ENCODE measurements at places on chromosomes 12 and 14.
A peak's percentile ranks its signal among the peaks of the same experiment; 100 is the strongest.

GRCh38 chr14:65164068-65164824 lies 61.9 kb upstream of the MAX start:
- H3K36me3 ChIP-seq = no peaks in the 10 kb centered on the region
- H3K27ac ChIP-seq = no peak overlapping the region
- peaks cover 21% of the 10 kb centered on the region for H3K4me1 ChIP-seq

DNA sequence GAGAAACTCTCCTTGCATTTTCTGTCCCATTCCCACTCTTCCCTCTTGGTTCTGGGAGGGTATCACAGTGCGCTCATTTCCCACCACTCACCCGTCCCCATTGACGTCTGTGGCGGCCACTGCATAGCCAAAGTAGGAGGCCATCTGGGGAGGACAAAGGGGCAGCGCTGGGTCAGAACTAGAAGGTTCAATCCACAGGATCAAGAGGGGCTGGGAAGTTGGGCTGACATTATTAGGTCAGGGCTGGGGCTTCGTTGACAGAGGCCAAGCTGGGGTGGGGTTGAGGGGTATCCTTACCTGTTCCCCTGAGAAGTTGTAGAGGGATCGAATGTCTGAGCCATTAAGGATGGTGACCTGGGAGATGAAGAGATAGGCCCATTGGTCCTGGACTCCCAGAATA lies 13.5 kb downstream of the ITGA5 start:
- no peak overlapping the region for H3K4me3 ChIP-seq
- no peak overlapping the region for H3K27ac ChIP-seq
- peaks cover 71% of the 10 kb centered on the region for H3K36me3 ChIP-seq
- H3K27me3 ChIP-seq = no peaks in the 10 kb centered on the region
- no peak for DNase-seq

- H3K4me1 ChIP-seq = no peaks in the 10 kb centered on the region
- H3K27me3 ChIP-seq = peaks cover 3% of the 10 kb centered on the region
- no peak overlapping the region for H3K27ac ChIP-seq
- H3K36me3 ChIP-seq = no peaks in the 10 kb centered on the region
- no peak overlapping the region for H3K4me3 ChIP-seq
- DNase-seq = no peak
These were observed 133.7 kb downstream of the BRMS1L start for GRCh38 chr14:35959835-35960234.

- H3K27ac ChIP-seq = no peak overlapping the region
- H3K36me3 ChIP-seq = peaks cover 61% of the 10 kb centered on the region
- no peaks in the 10 kb centered on the region for H3K27me3 ChIP-seq
- H3K4me3 ChIP-seq = no peak overlapping the region
These were observed 31.9 kb downstream of the CEP83 start for GRCh38 chr12:94427501-94428381.

DNA sequence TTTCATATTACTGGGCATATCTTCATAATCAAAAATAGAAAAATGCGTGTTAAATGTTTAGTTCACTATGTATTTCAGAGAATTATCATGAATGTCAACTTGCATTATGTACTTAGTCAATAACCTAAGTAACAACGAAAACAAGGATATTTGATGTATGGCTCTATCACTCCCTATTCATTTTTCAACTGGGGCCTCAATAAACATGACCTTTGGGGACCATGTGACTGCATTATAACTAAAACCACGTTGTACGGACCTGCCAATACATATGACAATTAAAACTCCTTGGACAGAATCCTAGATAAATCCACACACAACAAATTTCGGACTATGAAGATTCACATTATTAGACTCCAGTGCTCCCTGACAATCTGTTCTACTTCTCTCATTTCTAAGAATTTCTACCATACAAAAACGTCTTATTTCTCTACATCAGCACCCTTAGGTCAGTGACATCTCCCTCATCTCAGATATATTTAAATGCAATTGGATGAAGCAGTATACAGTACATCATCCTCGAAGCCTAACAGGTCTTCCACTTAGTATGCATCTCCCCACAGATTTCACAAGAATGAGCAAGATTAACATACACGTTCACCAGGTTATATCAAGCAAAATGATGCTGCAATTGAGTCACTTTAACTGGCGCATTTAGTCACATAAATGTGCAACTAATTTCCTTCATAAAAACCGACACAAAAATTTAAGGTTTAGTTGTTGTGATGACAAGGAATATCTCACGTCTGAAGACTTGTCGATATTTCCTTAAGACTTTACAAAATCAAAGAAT lies 1.5 kb downstream of the UBE2N start:
- H3K4me3 ChIP-seq = peak overlapping the region; percentile 90
- DNase-seq = no peak
- H3K36me3 ChIP-seq = peaks cover 3% of the 10 kb centered on the region
- H3K4me1 ChIP-seq = peaks cover 55% of the 10 kb centered on the region

- H3K4me3 ChIP-seq = peak overlapping the region; percentile 97
- no peaks in the 10 kb centered on the region for H3K27me3 ChIP-seq
- DNase-seq = no peak
- peak overlapping the region; percentile 33 for H3K27ac ChIP-seq
- H3K4me1 ChIP-seq = peaks cover 49% of the 10 kb centered on the region
- H3K36me3 ChIP-seq = peaks cover 1% of the 10 kb centered on the region
These were observed 2.1 kb downstream of the GNPTAB start for GRCh38 chr12:101828463-101829196.

DNA sequence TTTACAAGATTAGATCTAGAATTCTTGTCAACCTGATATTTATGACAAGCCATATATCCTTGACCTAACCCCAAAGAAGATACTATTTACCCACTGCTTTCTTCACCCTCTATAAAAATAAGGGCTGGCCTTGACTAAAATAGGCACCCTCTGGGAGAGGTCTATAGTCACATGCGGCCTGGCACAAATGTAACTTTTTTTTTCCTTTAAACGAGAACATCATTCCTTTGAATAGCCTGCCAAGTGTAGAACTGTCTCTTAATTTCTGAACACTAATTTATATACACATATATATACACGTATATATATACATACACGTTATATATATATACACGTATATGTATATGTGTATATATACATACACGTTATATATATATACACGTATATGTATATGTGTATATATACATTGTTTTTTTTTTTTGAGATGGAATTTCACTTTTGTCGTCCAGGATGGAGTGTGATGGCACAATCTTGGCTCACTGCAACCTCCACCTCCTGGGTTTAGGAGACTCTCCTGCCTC lies 18.6 kb downstream of the PPTC7 start:
- peak overlapping the region; percentile 84 for H3K27ac ChIP-seq
- peaks cover 36% of the 10 kb centered on the region for H3K36me3 ChIP-seq
- no peak overlapping the region for H3K4me3 ChIP-seq

GRCh38 chr14:93749076-93749420 lies 39.2 kb downstream of the PRIMA1 start:
- no peak overlapping the region for H3K4me3 ChIP-seq
- no peak for DNase-seq
- no peak overlapping the region for H3K27ac ChIP-seq
- H3K36me3 ChIP-seq = no peaks in the 10 kb centered on the region
- H3K4me1 ChIP-seq = no peaks in the 10 kb centered on the region
- no peaks in the 10 kb centered on the region for H3K27me3 ChIP-seq

DNA sequence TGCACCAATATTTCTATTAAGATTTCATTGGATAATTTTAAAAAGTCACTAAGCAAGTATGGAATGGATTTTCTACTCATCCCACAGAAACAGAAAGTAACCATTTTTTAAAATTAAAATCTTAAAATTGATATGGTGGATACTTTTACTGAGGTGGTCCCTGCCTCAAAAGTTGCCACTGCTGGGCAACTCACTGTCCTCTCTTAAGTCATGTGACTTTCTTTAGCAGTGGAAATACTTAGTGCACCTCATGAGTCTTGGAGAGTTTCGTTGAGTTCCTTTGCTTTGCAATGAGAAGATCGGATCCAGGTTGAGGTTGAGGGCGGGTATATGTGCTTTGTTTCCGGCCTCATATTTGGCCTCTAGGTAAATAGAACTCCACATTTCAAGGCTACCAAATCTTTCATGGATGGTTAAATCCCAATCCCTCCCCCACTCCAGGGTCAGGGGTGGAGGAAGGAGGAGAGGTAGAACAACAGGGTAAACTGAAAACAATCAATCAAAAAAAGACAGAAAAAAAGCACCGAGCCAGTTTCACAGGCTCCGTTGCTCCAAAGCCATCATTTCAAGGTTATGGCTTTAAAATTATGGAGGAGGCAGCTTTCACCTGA lies 39.5 kb upstream of the DUSP6 start:
- peaks cover 6% of the 10 kb centered on the region for H3K36me3 ChIP-seq
- no peaks in the 10 kb centered on the region for H3K27me3 ChIP-seq
- no peak for DNase-seq
- no peak overlapping the region for H3K4me3 ChIP-seq
- H3K27ac ChIP-seq = peak overlapping the region; percentile 2
- H3K4me1 ChIP-seq = peaks cover 36% of the 10 kb centered on the region

GRCh38 chr12:124872068-124872719 lies 8.5 kb upstream of the SCARB1 start:
- no peak overlapping the region for H3K27ac ChIP-seq
- no peak for DNase-seq
- no peaks in the 10 kb centered on the region for H3K36me3 ChIP-seq
- H3K4me3 ChIP-seq = no peak overlapping the region

DNA sequence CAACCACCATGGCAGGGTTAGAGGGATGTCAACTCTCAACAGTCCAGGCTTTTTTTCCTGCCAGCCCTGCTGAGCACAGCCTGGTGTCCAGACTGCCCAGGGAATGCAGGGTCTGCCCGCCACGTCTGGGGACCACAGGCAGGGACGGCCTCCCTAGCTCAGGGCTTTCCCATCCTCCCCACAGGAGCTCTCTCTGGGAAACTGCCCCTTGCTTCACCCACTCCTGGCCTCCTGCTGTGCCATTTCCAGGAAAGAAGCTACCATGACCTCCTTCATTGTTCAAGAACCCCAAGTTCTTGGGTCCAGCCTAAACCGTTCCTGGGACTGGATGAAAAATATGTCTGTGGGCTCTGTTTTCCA lies 4.8 kb downstream of the SCNN1A start:
- no peak overlapping the region for H3K4me3 ChIP-seq
- no peaks in the 10 kb centered on the region for H3K27me3 ChIP-seq
- H3K36me3 ChIP-seq = no peaks in the 10 kb centered on the region
- DNase-seq = no peak
- peaks cover 23% of the 10 kb centered on the region for H3K4me1 ChIP-seq

GRCh38 chr12:52631676-52632459 lies 13.5 kb upstream of the KRT73 start:
- DNase-seq = no peak
- no peak overlapping the region for H3K4me3 ChIP-seq
- H3K27ac ChIP-seq = no peak overlapping the region
- no peaks in the 10 kb centered on the region for H3K27me3 ChIP-seq

GRCh38 chr12:24767016-24767415 lies 181.9 kb downstream of the BCAT1 start:
- H3K27me3 ChIP-seq = no peaks in the 10 kb centered on the region
- H3K27ac ChIP-seq = no peak overlapping the region
- no peak overlapping the region for H3K4me3 ChIP-seq
- no peak for DNase-seq
- no peaks in the 10 kb centered on the region for H3K36me3 ChIP-seq
- H3K4me1 ChIP-seq = no peaks in the 10 kb centered on the region

DNA sequence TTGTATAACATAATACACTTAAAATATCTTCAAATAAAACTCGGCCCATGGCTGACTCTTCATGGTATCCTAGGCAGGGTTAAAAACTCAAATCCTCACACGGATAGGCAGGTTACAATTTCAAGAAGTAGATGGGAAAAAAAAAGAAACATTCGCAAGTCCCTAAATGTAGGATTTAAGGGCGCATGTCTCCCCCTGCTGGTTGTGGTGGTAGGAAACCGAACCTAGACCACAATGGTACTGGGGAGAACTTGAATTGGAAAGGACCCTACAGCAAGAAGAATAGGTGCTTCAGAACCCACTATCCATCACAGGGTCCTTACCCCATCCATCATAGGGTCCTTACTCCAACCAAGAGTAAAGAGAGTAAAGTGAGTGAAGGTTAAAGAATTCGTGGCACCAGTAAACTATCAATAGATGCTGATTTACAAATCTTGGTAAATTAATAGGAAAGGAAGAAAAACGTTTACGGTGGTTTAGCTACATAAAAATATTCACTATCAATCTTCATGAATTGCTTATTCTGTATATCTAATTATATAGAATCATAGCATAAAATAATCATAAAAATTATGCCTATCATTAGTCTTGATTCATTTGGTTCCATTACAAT lies 3.3 kb upstream of the CIPC start:
- peaks cover 26% of the 10 kb centered on the region for H3K4me1 ChIP-seq
- H3K27me3 ChIP-seq = peaks cover 3% of the 10 kb centered on the region
- no peak overlapping the region for H3K4me3 ChIP-seq
- H3K27ac ChIP-seq = no peak overlapping the region

Data from T-helper 2 cell treated with Interferon-gamma antibody and Interleukin-4, amounts not matched to agents 5 μg/mL and 100 μg/mL, for 36 hours (primary cell).